ENCODE measurements at places on chromosomes 4 and X. TPM values are rescaled to one million over a fixed set of nuclear protein-coding genes. Genes with fewer than 3 reads are reported as not detected.

The TIMP1 gene
- total RNA-seq: 621 TPM

The SLC16A2 gene
- total RNA-seq: 12.3 TPM

The CT45A1 gene
- not detected for total RNA-seq

GRCh38 chr4:4754641-4755040, 104.8 kb upstream of the MSX1 start:
- no peak for DNase-seq
- H3K4me1 ChIP-seq: no peaks in the 10 kb centered on the region
- H3K27ac ChIP-seq: no peak overlapping the region
- H3K36me3 ChIP-seq: no peaks in the 10 kb centered on the region
- no peak overlapping the region for H3K4me3 ChIP-seq
- H3K27me3 ChIP-seq: no peaks in the 10 kb centered on the region

DNA sequence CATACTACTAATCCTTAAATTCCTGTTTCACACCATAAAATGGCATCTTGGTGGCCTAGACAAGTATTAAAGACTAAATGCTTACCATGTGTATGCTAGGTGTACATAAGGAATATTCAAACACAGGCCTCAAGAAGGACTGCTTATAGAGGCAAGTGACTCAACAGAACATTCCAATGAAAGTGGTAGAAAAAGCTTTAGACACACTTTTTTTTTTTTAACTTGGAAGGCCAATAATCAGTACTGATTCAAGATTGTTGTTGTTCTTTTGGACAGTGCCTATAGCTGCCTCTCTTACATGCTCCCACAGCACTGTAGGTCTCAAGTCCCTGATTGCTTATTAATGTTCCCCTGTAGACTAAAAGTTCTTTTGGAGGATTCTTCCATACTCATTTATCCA, 77.6 kb downstream of the FBXL5 start:
- no peaks in the 10 kb centered on the region for H3K36me3 ChIP-seq
- H3K4me3 ChIP-seq: no peak overlapping the region
- no peaks in the 10 kb centered on the region for H3K27me3 ChIP-seq

The RIBC1 gene
- total RNA-seq: 2.5 TPM

- H3K4me1 ChIP-seq: no peaks in the 10 kb centered on the region
- no peak overlapping the region for H3K27ac ChIP-seq
- DNase-seq: no peak
- H3K36me3 ChIP-seq: no peaks in the 10 kb centered on the region
- no peak overlapping the region for H3K4me3 ChIP-seq
These were observed 154.5 kb downstream of the GRXCR1 start for GRCh38 chr4:43047058-43047457.

DNA sequence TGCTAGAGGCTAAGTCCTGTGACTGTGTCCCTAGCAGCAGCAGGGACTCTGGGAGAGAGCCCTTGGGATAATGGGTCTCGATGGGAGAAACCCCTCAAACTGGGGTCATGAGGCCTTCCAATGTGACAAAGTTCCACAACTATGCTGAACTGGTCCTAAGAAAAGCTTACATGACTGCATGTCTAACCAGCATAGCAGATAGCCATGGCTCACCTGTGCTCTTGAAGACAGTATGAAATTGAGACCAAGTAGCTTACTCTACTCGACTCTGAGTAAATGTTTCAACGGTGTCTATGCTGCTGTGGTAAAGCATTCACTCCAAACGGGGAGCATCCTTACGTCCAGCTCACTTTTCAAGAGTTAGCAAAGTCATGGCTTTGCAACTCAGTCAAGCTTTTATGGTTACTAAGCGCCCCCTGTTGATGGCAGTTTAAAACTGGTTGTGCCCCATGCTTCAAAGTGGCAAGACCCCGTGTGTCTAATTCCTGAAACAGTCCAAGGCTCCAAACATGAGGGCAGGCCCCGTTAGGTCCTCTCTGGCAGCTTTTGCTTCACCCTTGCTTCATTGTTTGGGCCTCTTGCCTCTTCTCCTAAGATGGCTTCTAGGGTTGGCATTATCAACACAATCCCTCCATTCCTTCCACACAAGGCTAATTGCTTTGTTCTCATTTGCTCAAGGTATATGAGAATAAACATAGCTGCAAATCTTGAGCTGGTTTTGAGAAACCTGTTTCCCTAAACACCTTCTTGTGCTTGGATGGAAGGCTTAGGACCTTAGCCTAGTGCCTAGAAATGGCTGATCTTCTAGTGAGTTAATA, 46.6 kb downstream of the CCNG2 start:
- H3K27me3 ChIP-seq: no peaks in the 10 kb centered on the region
- no peak overlapping the region for H3K4me3 ChIP-seq

- no peak overlapping the region for H3K4me3 ChIP-seq
- no peak overlapping the region for H3K27ac ChIP-seq
- DNase-seq: no peak
- H3K4me1 ChIP-seq: no peaks in the 10 kb centered on the region
- no peaks in the 10 kb centered on the region for H3K36me3 ChIP-seq
- no peaks in the 10 kb centered on the region for H3K27me3 ChIP-seq
These were observed 121.9 kb downstream of the CLCN4 start for GRCh38 chrX:10278716-10279115.

- H3K4me1 ChIP-seq: peaks cover 10% of the 10 kb centered on the region
- H3K4me3 ChIP-seq: no peak overlapping the region
- H3K36me3 ChIP-seq: no peaks in the 10 kb centered on the region
- H3K27me3 ChIP-seq: no peaks in the 10 kb centered on the region
- peak; percentile 4 for DNase-seq
These were observed 1.9 kb downstream of the BCORL1 start for GRCh38 chrX:129984111-129984958.

The TRIM75 gene
- not detected for total RNA-seq

The ZNF674 gene
- total RNA-seq: 16.2 TPM

GRCh38 chr4:158356301-158356700, 146.0 kb downstream of the TMEM144 start:
- no peaks in the 10 kb centered on the region for H3K27me3 ChIP-seq
- no peaks in the 10 kb centered on the region for H3K4me1 ChIP-seq
- H3K27ac ChIP-seq: no peak overlapping the region
- H3K36me3 ChIP-seq: no peaks in the 10 kb centered on the region

The CDKN2AIP gene
- 32.4 TPM for total RNA-seq

DNA sequence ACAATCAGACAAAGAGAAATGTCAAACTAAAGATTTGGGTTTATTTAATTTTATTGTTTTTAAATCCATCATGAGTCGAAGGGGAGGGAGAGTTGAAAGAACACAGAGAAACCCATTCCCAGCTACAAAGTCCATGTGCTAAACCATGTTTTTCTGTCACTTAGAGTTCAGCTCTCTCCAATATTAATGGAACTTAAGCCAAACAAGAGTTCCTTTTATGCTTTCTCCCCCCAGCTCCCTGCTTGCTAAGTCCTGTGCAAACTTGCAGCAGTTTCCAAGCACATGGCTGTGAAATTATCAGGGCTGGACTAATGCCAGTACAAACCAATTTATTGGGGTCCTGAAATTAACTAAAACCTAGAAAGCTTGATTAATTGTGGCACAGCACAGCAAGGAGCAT, 9.7 kb upstream of the CHRDL1 start:
- no peak overlapping the region for H3K4me3 ChIP-seq
- H3K27me3 ChIP-seq: no peaks in the 10 kb centered on the region
- no peak for DNase-seq
- no peak overlapping the region for H3K27ac ChIP-seq

GRCh38 chr4:2786152-2786671, 6.7 kb upstream of the SH3BP2 start:
- no peaks in the 10 kb centered on the region for H3K27me3 ChIP-seq
- H3K27ac ChIP-seq: no peak overlapping the region
- DNase-seq: no peak
- H3K4me3 ChIP-seq: no peak overlapping the region
- peaks cover 18% of the 10 kb centered on the region for H3K4me1 ChIP-seq
- no peaks in the 10 kb centered on the region for H3K36me3 ChIP-seq

- no peaks in the 10 kb centered on the region for H3K27me3 ChIP-seq
- DNase-seq: no peak
- no peak overlapping the region for H3K4me3 ChIP-seq
- H3K4me1 ChIP-seq: no peaks in the 10 kb centered on the region
- H3K36me3 ChIP-seq: peaks cover 50% of the 10 kb centered on the region
- no peak overlapping the region for H3K27ac ChIP-seq
These were observed 18.7 kb downstream of the RCHY1 start for GRCh38 chr4:75495476-75495875.

- no peaks in the 10 kb centered on the region for H3K4me1 ChIP-seq
- no peak overlapping the region for H3K27ac ChIP-seq
- H3K36me3 ChIP-seq: no peaks in the 10 kb centered on the region
- DNase-seq: no peak
These were observed 157.7 kb downstream of the SPANXN1 start for GRCh38 chrX:145405012-145405411.

DNA sequence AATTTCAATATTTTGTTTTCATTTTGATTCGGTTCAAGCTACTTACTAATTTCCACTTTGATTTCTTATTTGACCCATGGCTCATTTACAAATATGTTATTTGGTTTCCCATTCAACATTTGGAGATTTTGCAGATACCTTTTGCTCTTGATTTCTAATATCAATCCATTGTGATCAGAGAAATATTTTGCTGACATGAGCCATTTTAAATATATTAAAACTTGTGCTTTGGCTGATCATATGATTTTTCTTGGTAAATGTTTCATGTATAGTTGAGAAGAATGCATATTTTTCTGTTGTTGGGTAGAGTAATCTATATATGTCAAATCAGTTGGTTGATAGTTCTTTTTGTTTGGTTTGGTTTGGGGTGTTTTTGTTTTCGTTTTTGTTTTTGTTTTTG, 95.0 kb downstream of the GASK1B start:
- no peak overlapping the region for H3K27ac ChIP-seq
- H3K4me3 ChIP-seq: no peak overlapping the region
- no peaks in the 10 kb centered on the region for H3K36me3 ChIP-seq
- DNase-seq: no peak
- peaks cover 5% of the 10 kb centered on the region for H3K4me1 ChIP-seq

The PCDH7 gene
- total RNA-seq: 26.0 TPM

- peaks cover 22% of the 10 kb centered on the region for H3K4me1 ChIP-seq
- peak overlapping the region; percentile 99 for H3K27ac ChIP-seq
- H3K4me3 ChIP-seq: peak overlapping the region; percentile 97
- peak; percentile 60 for DNase-seq
These were observed 1.0 kb downstream of the CNOT6L start for GRCh38 chr4:77818073-77818601.

DNA sequence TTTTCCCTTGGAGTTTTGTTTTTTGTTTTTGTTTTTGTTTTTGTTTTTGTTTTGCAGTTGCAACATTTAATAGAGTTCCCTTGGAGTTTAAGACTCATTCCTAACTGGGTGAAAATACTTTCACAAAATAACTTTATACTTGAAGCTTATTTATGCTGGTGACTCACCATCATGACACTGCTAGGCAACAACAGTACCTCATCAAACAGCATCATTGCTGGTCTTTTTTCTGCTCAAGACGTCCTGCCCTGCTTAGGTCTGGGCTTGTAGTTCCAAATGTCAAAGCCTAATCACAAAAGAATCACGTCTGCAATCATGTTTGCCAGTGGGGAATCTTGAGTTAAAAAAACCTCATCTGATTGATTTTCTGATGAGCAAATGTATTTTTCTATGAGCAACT, 105.7 kb upstream of the PRPS2 start:
- H3K27ac ChIP-seq: no peak overlapping the region
- DNase-seq: no peak
- no peak overlapping the region for H3K4me3 ChIP-seq
- H3K36me3 ChIP-seq: no peaks in the 10 kb centered on the region

The PCSK1N gene
- 6.9 TPM for total RNA-seq

GRCh38 chr4:7135389-7135746, 57.0 kb upstream of the SORCS2 start:
- peak; percentile 38 for DNase-seq
- H3K27me3 ChIP-seq: no peaks in the 10 kb centered on the region
- H3K36me3 ChIP-seq: no peaks in the 10 kb centered on the region

GRCh38 chr4:19623866-19624265, 627.8 kb upstream of the SLIT2 start:
- H3K4me3 ChIP-seq: no peak overlapping the region
- no peak overlapping the region for H3K27ac ChIP-seq
- DNase-seq: no peak
- no peaks in the 10 kb centered on the region for H3K27me3 ChIP-seq
- H3K4me1 ChIP-seq: no peaks in the 10 kb centered on the region
- no peaks in the 10 kb centered on the region for H3K36me3 ChIP-seq

- no peaks in the 10 kb centered on the region for H3K4me1 ChIP-seq
- H3K36me3 ChIP-seq: no peaks in the 10 kb centered on the region
- H3K27ac ChIP-seq: no peak overlapping the region
- no peak for DNase-seq
- H3K27me3 ChIP-seq: no peaks in the 10 kb centered on the region
- no peak overlapping the region for H3K4me3 ChIP-seq
These were observed 41.7 kb upstream of the H2AZ1 start for GRCh38 chr4:99991741-99992140.

DNA sequence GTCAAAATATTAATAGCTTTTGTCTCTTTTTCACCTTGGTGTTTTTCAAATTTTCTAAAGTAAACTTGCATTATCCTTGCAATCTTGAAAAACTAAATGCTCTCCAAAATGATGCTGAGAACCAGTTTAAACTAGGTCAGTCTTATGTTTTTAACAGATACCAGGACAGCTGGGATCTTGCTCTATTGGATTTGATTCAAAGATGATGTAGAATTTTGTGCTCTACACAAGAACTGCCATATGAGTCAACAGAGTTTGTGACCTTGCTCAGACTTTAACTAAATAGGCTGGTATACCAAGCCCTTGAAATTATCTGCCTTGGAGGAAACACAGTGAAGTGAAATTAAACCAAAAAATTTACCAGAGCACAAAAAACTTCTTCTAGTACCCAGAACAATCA, 991.1 kb downstream of the STPG2 start:
- no peak for DNase-seq
- H3K4me3 ChIP-seq: no peak overlapping the region
- H3K27ac ChIP-seq: no peak overlapping the region
- no peaks in the 10 kb centered on the region for H3K27me3 ChIP-seq
- no peaks in the 10 kb centered on the region for H3K36me3 ChIP-seq

DNA sequence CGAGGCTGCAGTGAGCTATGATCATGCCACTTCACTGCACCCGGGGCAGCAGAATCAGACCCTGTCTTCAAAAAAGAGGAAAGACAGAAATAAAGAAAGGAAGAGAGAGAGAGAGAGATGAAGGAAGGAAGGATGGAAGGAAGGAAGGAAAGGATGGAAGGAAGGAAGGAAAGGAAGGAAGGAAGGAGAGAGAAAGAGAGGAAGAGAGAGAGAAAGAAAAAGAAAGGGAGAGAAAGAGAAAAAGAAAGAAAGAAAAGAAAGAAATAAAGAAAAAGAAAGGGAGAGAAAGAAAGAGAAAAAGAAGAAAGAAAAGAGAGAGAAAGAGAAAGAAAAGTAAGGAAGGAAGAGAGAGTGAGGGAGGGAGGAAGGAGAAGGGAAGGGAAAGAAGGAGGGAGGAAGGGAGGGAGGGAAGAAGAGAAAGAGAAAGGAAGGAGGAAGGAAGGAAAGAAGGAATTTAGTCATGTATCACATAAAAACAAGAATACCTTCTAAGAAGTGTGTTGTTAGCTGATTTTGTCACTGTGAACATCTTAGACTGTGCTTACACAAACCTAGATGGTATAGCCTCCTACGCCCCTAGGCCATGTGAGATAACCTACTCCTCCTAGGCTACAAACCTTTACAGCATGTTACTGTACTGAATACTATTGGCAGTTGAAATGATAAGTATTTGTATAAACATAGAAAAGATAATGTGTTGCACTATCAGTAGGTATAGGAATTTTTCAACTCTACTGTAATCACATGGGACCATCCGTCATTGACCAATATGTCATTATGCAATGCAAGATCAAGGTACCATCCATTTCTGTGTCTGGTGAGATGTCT, 17.4 kb upstream of the AFF1 start:
- no peaks in the 10 kb centered on the region for H3K36me3 ChIP-seq
- DNase-seq: no peak
- H3K4me1 ChIP-seq: no peaks in the 10 kb centered on the region
- no peak overlapping the region for H3K27ac ChIP-seq
- no peaks in the 10 kb centered on the region for H3K27me3 ChIP-seq
- H3K4me3 ChIP-seq: no peak overlapping the region

Data from tibial nerve (tissue), 4 donors.